LoVo (cell line): ENCODE measurements at places on chromosomes 4 and X.
A peak's percentile ranks its signal among the peaks of the same experiment; 100 is the strongest.

DNA sequence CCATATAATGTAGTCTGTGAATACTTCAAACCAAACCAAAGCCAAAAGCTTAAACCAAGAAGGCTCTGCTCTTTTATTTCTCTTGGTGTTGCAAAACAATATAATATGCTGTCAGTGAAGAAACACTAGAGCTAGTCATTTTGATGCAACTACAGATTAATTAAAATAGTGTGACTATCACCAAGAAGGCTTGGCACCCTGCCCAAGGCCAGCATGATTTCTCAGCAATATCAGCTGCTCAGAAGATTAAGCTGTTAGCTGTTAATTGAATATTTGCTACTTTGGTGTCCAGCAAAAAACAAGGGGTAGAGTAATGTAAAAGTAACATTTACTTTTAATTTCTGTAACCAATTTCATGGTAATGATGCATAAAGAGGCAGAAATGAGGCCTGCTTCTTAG is 104.9 kb upstream of the PRPS2 start:
- DNase-seq = no peak

- DNase-seq = no peak
Measured at GRCh38 chr4:85094735-85095134, 128.2 kb upstream of the WDFY3 start.

DNA sequence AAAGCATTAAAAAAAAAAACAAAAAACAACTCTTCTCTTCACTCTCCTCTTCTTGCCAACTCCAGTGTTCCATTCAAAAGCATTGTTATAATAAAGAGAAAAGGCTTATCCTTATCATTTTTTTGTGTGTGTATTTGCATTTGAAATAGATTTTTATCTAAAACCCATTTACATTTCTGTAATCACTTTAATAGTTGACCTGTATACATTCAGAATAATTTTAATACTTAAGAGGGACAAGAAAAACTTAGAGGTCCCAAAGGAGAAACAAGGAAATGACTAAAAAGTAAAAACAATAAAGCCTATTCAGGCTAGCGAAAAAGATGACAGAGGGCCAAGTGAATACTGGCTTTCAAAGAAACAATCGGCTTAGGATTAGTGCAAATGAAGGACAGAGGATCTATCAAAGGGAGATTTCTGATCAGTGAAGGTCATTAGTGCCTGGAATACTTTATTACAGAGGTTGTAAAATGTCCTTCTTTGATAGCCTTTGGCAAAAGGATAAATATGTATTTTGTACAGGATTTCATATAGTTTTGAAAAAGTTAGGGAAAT is 808.3 kb downstream of the RPA4 start:
- no peak for DNase-seq

- peak; percentile 51 for DNase-seq
Measured at GRCh38 chr4:98939892-98940298, 11.0 kb upstream of the EIF4E start.

DNA sequence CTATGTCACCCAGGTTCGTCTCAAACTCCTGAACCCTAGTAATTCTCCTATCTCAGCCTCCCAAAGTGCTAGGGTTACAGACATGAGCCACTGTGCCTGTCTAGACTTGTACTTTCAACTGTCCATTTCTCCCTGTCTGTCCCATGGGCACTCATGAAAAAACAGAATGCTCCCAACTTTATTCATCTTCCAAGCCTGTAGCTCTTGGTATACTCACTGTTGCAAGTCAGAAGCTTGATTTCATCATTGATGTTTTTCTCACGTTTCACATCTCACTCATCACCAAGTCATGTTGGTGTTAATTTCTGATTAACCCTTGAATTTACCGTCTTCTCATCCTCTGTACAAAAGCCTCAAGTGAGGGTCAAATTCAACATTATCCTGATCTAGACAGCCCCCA is 7.3 kb upstream of the SRP72 start:
- no peak for DNase-seq

DNA sequence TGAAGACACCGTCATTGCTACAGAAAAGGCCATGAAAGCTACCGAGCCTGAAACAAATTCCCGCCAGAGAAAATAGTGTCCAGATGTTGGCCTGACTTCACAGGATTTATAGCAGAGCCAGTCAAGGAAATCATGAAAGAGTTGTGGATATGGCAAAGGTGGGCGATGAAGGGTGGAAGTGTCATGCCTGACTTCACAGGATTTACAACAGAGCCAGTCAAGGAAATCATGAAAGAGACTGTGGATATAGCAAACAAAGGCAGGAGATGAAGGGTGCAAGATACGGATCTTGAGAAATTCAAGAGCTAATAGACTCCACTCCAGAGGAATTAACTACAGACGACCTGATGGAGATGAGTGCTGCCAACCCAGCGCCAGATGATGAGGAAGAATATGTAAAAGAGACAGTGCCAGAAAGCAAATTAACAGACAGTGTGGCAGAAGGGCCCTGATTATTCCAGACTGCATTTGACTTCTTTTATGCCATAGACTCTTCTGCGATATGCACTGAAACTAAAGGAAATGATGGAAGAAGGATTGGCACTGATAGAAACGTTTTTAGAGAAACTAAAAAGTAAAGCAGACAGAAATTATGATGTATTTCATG is 17.2 kb downstream of the TRMT44 start:
- no peak for DNase-seq

- DNase-seq = no peak
Measured at GRCh38 chr4:71814433-71814832, 30.6 kb upstream of the GC start.

DNA sequence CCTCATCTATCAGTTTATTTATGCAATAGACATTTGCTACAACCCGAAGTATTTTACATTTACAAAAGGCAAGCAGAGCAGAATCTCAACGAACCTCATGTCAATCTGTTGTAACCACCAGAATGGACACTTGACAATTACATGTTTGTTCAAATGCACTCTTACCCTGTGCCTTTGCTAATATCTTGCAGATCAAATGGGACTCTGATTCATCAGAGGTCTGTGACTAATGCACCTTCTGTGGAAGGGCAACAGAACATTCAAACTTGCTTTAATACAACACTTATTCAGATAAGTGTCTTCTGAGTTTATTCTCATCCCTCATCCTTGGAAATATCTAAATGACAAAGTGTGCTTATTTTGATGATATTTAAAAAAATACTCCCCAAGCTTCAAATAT is 644.7 kb upstream of the PCDH10 start:
- no peak for DNase-seq

- no peak for DNase-seq
Measured at GRCh38 chrX:18797141-18797540, 89.7 kb downstream of the PPEF1 start.

- DNase-seq = no peak
Measured at GRCh38 chrX:110051559-110051958, 48.6 kb downstream of the TMEM164 start.

DNA sequence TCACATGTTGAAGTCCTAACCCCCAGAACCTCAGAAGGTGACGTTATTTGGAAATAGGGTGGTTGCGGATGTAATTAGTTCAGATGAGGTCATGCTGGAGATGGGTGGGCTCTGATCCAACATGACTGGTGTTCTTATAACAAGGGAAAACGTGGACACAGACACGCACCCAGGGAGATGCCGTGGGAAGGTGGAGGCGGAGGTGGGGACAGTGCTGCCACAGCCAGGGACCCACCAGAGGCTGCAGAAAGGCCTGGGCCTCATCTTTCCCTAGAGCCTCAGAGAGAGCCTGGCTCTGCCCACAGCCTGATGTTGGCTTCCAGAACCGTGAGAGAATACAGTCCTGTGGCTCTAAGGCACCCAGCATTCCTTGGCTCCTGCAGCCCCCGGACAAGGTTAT is 7.9 kb upstream of the HMX1 start:
- no peak for DNase-seq

DNA sequence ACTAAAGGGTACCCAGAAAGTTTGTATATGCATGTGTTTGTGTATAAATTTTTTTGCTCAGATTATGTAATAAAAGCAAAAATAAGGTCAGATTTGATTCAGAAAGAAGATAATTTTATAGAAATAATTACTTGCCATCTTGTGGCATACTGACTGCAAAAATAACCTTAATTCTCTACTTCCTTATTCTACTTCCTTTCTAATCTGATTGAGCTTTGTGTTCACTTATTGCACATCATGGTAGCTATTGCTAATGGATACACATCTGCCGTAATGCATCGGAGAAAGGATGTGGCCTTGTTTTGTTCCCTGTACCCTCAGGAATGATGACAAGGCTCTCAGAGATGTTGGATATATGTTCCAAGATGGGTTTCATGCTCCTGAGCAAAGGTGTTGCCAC is 10.5 kb upstream of the GNPDA2 start:
- DNase-seq = no peak

- peak; percentile 47 for DNase-seq
Measured at GRCh38 chrX:65644621-65645289, 22.7 kb upstream of the MSN start.

- DNase-seq = no peak
Measured at GRCh38 chr4:592825-593520, 16.9 kb upstream of the TMEM271 start.

- DNase-seq = no peak
Measured at GRCh38 chr4:75391489-75392166, 122.6 kb downstream of the RCHY1 start.

DNA sequence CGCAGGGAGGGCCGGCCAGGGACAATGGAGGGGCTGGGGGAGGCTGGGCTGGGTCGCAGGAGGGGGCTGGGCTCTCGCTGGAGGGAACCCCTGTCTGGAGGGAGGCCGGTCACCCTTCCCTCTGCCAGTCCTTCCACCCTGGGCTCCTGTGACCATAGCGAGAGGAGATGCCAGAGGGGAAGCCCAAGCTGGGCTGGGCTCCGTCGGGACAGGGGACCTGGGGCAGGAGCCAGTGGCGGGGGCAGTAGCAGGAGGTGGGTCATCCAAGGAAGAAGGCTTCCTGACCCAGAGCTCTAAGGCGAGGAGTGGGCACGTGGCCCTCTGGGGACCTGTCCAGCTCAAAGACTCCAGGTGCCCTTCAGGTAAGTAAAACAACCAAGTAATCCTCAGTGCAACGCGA is 16.9 kb downstream of the CTAG1B start:
- DNase-seq = no peak

- DNase-seq = no peak
Measured at GRCh38 chr4:151012820-151013219, 2.3 kb downstream of the LRBA start.

GRCh38 chrX:151825925-151826485 is 86.7 kb upstream of the MAGEA4 start:
- peak; percentile 1 for DNase-seq

DNA sequence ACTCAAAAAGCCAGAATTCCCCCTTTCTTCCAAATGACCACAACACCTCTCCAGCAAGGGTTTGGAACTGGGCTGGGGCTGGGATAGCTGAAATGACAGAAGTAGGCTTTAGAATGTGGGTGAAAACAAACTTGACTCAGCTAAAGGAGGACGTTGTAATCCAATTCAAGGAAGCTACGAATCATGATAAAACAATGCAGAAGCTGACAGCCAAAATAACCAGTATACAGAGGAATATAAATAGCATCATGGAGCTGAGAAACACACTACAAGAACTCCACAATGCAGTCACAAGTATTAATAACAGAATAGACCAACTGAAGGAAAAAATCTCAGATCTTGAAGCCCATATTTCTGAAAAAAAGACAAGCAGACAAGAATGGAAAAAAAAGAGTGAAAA is 95.8 kb upstream of the TET2 start:
- DNase-seq = no peak
